ENCODE measurements at places on chromosomes 3 and 15.

DNA sequence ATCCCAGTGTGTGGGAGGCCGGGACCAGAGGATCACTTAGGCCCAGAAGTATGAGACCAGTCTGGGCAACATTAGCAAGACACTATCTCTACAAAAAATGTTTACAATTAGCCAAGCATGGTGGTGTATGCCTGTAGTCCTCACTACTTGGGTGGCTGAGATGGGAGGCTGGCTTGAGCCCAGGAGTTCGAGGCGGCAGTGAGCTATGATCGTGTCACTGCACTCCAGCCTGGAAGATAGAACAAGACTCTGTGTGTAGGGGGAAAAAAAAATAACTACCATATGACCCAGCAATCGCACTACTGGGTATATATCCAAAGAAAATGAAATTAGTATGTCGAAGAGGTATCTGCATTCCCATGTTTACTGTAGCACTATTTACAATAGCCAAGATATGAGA lies 22.6 kb downstream of the RYK start:
- no peak for DNase-seq

GRCh38 chr15:101437209-101437608 lies 52.3 kb downstream of the PCSK6 start:
- DNase-seq = no peak

DNA sequence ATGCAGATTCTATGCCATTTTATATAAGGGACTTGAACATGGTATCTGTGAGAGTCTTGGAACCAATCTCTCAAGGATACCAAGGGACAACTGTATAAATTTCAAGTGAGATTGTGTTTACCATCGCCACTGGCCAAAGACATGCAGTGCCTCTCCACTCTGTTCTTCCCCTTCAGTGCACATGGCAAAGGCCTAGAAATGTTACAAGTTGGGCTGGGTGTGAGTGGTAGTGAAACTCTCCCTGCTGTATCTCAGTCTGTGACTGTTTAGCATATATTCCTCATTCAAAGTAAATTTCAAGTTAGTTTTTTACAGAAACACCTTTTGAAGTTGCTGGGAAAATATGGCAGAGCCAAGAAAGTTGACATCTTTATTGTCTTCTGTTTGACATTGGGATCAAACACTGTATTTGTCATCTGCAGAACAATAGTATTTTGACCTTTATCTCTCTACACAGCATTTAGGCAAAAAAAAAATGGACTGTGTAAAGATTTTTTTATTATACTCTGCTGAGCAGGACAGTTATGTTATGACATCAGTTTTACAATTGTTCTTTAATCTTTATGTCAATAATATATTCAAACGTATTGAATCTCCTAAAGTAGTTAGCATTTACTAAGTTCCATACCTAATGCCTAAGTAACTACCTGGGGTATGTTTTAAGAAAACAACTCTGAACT lies 101.4 kb downstream of the CCNL1 start:
- DNase-seq = no peak

DNA sequence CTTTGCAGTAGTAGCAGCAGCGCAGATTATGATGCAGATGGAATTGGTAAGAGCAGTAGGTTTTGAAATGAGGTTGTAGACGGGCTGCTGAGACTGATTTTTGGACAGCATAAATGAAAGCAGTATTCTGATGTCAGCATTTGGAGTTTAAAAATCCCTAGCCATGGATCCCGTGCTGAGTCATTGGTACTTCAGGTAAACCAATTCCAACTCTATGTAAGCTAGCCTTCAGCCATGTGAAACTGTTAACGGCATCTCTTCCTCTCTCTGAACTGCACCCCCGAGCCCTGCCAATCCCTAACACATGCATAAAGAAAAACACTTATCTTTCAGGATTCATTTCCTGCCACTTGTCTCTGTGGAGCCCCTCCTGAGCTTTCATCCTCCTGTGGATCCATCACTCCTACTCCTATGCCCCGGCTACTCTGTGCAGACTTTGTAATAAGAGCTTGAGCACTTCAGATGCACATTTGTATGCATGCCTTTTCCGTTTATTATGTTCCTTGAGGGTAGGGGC lies 119.0 kb downstream of the AKAP13 start:
- DNase-seq = no peak

GRCh38 chr3:110384601-110385000 lies 687.0 kb upstream of the NECTIN3 start:
- no peak for DNase-seq

GRCh38 chr3:132730891-132731580 lies 8.8 kb upstream of the NPHP3 start:
- DNase-seq = no peak

GRCh38 chr3:182692021-182692420 lies 101.3 kb upstream of the ATP11B start:
- no peak for DNase-seq

- no peak for DNase-seq
These were observed 843.2 kb downstream of the CADM2 start for GRCh38 chr3:85801955-85802354.

DNA sequence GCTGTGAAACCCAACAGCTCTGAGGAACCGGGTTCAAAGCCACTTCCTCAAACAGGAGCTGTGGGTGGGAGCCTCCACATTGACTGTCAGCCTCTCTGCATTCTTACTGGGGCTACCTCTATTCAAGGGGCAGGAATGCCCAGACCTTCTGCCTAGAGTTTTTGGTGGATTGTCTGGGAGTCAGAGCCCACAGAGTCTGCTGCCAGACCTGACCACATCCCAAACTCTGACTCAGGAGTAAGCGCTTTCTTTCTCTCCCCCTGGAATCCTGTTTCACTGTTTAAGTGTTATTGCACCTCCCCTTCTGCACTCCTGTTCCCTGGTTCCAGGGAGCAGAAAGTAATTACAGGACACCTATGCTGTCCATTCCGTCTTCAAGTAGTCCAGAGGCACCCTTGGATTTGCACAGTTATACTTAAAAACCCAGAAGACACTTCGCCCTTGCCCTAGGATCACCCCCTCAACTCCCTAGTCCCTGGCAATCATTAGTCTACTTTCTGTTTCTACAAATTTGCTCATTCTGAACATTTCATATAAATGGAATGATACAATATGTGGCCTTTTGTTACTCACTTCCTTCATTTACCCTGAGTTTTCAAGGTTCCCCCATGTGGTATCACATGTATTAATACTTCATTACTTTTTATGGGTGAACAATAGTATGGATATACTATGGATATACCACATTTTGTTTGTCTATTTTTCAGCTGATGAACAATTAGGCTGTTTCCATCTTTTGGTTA lies 37.9 kb upstream of the TJP1 start:
- no peak for DNase-seq

DNA sequence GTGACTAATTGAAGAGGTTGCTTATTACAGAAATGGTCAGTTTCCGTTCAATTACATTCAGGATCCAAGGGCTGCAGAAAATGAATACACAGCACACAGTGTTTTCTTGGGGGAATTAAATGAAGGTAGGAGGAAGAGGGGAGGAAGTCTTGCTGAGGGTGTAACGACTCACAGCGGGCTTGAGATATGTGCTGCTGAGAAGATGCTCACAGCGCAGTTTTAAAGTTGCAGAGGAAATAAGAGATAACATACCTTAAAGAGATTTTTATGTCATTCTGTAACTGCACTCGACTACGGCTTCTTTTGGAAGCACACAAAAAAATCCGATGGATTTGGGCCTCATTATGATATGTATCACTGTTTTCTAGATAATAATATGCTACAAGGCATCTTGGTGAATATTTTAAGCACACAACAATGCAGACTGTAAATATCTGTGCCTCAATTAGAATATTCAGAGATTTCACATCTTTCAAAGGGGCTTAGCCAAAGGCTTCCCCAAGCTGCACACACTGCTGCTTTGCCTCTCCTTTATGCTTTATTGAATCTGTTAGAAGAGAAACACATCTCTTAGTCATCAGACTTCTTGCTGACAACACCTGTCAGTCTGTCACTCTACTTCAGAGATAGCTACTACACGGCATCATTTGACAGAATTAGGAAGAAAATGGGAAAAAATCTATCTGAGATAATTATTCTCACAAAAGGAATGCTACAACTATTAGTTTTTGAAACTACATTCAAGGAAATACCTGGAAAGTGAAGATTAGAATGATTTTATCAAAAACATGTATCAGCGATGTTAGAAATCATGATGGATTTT lies 773.2 kb downstream of the OTOL1 start:
- DNase-seq = no peak

GRCh38 chr3:90032980-90033641 lies 925.7 kb downstream of the EPHA3 start:
- no peak for DNase-seq

GRCh38 chr3:32306072-32306471 lies 67.6 kb downstream of the CMTM8 start:
- no peak for DNase-seq

GRCh38 chr15:63763476-63764123 lies 70.1 kb downstream of the HERC1 start:
- DNase-seq = no peak

DNA sequence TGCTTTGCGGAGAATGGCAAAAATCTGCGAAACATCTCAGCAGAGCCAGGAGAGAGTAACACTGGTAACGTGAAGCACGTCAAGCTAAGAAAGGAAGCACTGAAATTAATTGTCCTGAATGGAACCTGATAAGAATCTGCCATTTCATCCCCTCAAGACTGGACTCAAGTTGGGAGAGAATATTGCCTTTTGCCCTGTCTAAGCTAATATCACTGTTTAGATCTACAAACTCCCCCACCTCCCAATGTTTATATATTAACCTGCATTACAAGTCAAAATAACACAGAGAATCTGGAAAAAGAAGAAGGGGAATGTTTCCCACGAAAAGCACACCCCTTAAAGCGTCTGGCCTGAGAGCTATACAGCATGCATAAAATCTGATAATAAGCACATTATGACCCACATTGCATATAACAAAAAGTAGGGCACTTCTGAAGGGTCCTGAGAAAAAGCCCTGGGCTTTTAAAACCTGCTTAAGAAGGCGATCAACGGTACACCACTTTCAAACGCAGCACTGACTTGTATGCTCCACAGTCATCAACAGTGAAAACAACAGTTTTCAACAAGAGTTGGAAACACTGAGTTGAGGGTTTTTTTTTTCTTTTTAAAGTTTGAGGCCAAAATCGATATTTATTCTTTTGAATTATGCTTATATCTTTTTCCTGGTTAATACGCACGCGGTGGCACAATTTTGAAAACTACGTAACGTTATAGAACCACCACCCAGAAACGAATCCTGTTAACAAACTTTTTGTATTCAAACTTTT lies 1.4 kb upstream of the KAT2B start:
- DNase-seq = no peak

GRCh38 chr15:86336051-86336788 lies 256.5 kb downstream of the AGBL1 start:
- no peak for DNase-seq

- DNase-seq = no peak
These were observed 47.8 kb downstream of the PCSK6 start for GRCh38 chr15:101441696-101442095.

- no peak for DNase-seq
These were observed 256.9 kb downstream of the UBE2E2 start for GRCh38 chr3:23459889-23460546.

- no peak for DNase-seq
These were observed 173.7 kb downstream of the CDIN1 start for GRCh38 chr15:36753173-36753572.

DNA sequence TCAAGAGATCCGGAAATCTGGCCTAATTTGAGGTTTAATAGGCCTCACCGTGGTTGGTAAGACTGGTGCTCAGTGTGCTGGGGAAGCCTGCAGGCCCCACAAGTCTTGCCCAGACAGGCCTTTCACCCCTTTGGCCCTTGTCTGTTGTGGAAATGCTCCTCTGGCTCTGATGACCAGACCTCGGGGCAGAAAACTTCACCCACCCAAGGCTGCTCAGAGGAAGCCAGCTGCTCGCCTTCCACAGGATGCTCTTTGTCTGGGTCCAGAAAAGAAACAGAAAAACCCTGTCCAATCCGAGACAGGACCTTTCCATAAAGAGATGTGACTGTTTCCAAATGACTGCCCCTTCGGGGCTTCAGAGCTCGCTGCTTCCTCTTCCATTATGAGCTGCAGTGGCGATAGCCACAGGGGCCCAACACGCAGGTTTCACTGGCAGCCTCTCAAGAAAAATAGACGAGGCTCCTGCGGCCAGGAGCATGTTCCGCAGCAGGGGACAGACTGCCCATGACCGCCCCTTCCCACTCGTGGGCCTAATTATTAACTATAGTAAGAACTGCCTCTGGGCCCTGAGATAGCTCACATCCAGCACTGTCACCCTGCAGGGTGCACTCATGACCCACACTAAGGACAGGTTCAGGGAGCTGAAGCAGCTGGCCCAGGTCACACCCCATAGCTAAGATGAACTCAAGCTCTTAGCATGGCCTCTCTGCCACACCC lies 6.8 kb upstream of the SNX22 start:
- no peak for DNase-seq

DNA sequence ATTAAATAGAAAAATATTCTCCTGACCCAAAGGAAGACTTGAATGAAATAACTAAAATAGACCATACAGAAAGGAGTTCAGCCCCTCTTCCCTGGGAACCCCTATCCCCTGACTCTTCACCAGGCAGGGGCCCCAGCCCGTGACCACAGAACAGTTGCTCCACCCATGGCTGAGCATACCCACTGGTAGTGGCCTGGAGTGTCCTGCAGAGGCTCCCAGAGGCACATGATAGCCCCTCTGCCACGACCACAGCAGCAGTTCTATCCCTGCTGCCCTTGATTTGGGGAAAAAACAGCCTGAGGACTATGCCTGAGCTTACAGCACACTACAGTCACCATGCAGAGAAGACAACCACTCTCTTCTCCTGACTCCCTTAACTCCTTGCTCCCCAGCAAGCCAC lies 31.8 kb downstream of the TTC14 start:
- no peak for DNase-seq

- DNase-seq = no peak
These were observed 146.6 kb downstream of the SERPINI1 start for GRCh38 chr3:167882057-167882667.

DNA sequence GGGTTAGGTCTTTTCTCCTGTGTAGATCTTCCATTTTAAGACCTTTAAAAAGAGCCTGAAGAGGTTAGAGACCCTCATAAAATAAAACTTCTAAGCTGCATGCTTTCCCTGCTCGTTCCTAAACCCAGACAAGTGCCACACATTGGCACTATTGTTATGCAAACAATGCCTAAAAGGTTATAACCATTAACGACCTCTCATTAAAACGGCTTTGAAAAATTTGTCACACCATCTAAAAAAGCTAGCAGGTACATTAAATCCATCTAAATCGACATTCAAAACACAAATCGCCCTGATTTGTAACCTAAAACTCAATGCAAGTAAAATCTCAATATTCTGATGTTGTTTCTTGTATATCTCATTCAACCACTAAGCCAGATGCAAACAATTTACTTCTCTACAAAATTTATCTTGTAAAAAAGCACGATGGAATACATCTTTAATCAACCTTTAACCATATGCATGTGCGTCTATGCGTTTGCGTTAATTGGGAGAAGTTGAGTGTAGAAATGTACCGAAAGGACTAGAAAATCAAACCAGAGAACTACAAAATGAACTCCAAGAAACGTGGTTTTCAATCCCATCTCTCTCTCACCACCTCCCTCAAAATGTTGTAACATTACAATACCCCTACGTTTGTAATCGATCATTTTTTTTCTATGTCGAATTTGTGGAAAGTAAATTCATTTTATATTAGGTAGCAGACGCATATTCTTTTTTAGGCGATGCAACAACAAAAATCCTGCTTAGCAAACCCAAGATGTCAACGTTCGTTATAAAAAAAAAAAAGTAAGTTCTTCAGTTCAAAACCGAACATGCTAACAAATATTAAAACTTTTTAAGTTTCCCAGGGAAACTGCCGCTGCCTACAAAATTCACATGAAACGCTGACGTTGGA lies 1.2 kb downstream of the ALDH1A2 start:
- no peak for DNase-seq
